ENCODE measurements at places on chromosomes 2 and 18.

GRCh38 chr2:181467966-181468707, 11.0 kb downstream of the ITGA4 start:
- no peak for DNase-seq

DNA sequence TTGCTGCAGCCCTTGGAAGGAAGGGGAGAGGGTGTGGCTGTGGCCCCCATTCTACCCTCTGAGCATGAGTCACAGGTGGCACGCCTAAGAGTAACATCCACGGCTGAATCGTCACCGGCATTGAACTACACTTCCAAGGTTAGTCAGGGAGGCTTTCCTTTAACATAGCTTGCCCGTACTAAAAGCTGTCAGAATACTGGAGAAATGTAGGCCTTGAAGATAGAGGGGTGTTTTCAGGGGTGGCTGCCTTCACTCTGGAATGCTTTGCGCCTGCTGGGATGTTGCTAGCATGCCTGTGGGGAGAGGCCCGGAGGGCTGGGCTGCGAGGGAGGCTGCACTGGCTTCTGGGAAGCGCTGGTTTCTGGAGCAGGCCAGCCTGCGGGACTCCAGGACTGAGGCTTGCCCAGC, 333.7 kb downstream of the AGAP1 start:
- DNase-seq, result no peak

DNA sequence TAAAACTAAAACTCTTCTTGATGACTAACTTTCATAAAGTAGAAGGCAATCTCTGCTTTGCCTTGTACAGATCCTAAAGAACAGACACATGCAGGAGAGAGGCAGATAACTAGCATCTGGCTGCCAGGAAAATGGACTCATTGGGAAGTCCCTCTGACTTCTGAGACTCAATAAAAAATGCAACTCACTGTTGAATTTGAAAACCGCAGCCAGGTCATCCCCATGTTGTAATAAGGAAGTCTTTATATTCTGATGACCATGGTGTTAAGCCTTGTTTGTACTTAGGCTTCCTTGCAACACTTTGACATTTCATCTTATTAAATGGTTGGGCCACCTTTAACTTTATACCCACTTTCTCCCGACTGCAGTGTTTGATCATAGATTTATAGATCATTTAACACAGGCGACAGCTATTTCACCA, 375.1 kb upstream of the KCNH7 start:
- no peak for DNase-seq

DNA sequence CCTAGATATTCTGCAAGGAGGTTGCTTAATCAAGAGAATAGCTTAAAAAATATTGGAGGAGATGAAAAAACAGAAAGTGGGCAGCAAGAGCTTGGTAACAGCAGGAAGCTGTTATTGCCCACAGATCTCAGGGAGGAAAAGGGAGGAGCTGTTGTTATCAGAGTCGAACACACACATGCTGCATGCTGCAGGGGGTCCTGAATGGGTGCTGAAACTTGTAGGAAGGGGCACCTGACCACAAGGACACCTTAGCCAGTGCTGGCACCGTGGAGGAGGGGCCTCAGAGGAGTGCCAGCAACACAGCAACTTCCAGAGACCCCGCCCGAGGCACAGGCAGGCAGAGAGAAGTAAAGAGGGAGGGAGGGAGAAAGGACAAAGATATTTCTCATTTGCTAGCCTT, 332.9 kb downstream of the SOCS6 start:
- no peak for DNase-seq

DNA sequence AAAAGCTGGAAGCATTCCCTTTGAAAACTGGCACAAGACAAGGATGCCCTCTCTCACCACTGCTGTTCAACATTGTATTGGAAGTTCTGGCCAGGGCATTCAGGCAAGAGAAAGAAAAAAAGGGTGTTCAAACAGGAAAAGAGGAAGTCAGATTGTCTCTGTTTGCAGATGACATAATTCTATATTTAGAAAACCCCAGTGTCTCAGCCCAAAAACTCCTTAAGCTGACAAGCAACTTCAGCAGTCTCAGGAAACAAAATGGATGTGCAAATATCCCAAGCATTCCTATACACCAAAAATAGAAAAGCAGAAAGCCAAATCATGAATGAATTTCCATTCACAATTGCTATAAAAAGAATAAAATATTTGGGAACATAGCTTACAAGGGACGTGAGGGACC, 11.1 kb downstream of the SLC8A1 start:
- DNase-seq, result no peak

- DNase-seq, result no peak
These were observed 35.7 kb upstream of the MPP4 start for GRCh38 chr2:201734111-201734510.

GRCh38 chr2:16208921-16209320, 268.6 kb downstream of the MYCN start:
- no peak for DNase-seq

- DNase-seq, result no peak
These were observed 267.4 kb downstream of the MEIS1 start for GRCh38 chr2:66702301-66702700.

GRCh38 chr2:105872142-105872728, 127.5 kb downstream of the NCK2 start:
- DNase-seq, result no peak

DNA sequence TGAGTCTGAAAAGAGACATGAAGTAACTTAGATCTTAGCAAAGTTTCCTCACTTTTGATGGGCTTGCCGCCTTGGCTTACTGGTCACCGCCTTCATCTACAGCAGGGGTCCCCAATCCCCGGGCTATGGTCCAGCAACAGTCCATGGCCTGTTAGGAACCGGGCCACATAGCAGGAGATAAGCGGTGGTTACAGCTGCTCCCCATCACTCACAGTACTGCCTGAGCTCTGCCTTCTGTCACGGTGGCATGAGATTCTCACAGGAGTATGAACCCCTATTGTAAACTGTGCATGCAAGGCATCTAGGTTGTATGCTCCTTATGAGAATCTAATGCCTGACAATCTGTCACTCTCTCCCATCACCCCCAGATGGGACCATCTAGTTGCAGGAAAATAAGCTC, 72.9 kb downstream of the BIN1 start:
- no peak for DNase-seq

GRCh38 chr18:48935433-48935774, 15.4 kb downstream of the SMAD7 start:
- no peak for DNase-seq

DNA sequence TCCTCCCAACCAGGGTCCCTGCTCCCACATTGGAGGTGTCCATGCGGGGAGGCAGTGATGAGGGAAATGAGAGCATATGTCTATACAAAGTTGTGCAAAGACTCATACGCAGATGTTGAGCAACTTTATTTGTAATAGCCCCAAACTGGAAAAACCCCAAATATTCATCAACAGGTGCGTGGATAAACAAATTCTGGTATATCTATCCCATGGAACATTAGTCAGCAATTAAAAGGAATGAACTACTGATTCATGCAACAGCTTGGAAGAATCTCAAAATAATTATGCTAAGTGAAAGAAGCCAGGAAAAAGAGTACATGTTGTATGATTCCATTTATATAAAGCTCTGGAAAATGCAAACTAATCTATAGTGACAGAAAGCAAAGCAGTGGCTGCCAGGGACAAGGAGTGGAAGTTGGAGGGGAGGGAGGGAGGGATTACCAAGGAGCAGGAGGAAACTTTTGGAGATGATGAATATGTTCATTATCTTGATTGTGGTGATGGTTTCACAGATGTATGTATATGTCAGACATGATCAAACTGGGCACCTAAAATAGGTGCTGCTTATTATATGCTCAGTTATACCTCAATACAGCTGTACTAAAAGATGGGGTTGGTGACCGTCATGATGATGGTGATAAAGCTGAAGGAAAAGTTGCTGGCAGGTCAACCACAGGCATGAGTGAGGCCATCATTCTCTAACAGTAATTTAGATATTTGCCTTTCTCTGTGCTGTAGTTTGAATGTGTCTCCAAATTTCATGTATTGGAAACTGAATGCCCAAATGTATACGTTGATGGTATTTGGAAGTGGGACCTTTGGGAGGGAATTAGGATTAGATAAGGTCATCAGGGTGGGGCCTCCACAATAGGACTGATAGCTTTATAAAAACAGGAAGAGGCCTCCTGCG, 270.9 kb downstream of the CYP26B1 start:
- DNase-seq, result no peak

DNA sequence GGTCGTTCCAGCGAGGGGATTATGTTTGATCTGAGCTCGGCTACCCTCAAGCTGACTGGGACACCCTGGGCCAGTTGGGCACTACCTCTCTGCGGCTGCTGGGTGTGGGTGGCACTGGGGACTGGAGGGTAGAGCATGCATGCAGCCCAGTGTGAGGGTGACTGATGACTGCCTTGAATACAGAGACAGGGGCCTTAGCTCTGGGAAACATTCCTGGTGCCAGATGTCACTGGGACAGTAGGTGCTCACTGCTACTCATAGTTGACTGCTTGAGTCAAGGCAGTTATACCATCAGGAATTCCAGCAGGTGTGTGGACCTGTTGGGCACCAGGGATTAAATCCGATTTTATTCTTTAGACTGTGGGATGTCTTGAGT, 33.6 kb upstream of the ATP6V1B1 start:
- no peak for DNase-seq

DNA sequence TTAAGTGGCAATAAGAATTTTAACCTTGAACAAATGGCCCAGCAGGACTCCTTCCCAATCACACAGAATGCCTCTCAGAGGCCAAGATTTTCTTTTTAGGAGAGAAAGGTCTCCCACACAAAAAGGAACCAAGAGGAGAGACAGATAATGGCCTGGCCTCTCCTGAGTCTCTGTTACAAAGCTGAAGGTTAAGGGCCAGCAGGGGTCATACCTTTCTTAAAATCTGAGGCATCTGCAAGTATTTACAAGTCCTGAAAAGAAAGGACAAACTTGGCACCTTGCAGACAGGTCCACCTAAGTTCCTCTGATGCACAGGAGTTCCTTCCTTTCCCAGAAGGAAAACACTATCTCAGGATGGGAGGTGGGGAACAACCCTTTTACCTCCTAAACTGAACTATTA, 142.3 kb downstream of the TMEM163 start:
- no peak for DNase-seq

DNA sequence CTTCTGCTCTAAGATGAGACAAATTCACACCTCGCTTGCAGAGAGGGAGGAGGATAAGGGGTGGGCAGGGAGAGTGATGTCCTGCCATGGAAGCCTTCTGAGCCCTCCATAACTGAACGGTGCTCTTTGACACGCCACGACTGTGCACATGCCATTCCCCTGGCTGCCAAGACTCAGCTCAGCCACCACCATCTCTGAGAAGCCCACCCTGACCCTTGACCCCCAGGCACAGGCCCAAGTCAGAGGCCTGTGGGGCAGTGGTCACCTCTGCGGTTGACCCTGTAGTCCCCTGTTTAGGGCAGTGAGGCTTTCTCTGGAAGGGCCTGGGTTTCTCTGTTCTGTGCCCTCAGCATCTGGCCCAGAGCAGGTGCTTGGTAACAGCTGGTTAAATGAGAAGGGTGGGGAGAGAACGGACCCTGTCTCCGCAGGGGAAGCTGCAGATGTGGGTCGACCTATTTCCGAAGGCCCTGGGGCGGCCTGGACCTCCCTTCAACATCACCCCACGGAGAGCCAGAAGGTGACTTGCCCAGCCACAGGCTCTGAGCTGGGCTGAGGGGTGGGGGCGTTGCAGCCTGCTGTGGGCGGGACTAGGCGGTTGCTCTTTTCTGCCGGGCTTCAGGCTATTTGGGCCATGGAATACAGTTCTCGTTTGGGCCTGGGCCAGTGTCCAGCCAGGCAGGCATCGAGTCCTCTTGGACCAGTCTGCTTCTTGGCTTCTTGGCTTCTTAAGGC, 215.1 kb downstream of the DYSF start:
- DNase-seq, result no peak

DNA sequence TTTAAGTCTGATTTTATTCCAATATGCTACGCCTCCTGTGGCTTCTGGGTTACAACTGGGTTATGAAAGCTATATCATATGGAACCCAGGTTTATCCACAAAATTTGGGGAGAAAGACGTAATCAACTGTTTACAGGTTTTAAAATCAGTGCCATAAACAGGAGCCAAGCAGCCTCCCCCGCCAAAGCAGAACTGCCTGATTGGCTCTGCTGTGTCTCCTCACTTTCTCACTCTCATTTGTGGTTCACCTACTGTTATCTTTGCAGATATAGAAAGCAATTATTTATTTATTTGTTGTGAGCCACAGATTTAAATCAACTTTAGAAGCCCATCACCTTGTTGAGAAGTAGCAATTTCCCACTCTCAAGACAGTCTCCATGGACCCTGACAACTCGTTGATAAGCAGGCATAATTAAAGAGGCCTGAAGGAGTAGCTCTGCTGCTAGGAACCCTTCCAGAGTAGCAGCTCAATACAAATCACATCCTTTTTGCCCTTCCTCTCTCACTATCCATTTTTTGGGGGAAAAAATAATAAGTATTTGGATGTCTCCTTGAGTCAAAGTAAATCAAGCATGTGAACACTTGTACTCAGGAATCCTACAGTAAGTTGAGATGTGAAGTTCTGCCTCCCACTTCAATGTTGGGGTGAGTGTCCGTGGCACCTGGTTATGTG, 191.0 kb upstream of the CCDC150 start:
- no peak for DNase-seq

GRCh38 chr2:177712462-177712861, 319.9 kb downstream of the AGPS start:
- no peak for DNase-seq

GRCh38 chr18:8889489-8889888, 184.1 kb downstream of the MTCL1 start:
- no peak for DNase-seq

DNA sequence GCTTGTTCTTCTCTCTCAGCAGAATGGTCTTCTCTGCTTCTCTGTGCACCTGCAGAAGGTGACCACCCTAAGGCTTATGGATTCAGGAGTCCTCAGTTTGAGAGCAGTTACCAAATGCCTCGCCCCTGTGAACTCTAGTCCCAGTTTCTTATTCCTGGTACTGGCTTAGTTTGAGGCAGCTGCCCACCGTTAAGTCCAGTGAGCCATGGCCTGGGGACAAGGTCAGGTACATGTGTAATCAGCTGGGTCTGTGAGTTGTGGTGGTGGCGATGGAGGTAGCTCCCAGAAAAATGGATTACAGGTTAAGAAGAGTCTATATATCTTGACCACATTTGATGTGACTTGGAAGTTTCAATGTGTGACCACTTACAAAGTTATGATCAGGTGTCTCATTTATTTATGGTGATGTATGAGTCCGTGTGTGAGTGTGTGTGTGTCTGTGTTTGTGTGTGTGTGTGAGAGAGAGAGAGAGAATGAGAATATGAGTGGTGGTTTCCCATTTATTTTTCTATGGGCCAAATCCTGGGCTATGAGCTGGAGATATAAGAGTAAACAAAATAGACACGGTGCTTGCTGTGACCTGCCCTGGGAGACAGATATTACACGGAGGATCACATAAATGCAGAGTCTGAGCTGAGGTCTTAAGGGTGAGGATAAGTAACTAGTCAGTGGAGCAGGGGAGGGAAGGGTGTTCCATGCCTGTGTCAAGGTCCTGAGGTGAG, 13.0 kb upstream of the IL1RN start:
- no peak for DNase-seq

DNA sequence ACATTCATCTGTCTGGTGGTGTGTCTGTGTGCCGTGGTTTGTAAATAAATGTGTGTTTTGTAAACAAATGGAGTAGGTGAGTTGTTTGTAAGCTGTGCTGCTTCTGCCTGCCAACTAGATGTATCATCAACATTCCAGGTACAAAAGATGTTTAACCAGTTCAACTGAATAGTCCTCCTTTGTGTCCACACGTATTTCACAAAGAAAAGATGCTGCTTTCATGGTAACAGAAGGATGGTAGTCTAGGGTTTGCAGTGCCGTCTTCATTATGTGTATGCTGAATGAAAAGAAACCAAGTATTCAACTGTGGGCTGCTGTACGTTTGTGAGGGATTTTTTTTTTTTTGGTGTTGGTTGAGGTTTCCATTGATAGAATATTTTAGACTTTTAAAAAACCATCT, 72.1 kb downstream of the CAMKMT start:
- no peak for DNase-seq

- DNase-seq, result no peak
These were observed 26.6 kb downstream of the CD28 start for GRCh38 chr2:203732953-203733510.

All from cortex of kidney (tissue), 1 donor.